ENCODE measurements at places on chromosomes 2 and 18.

- DNase-seq, result peak; percentile 85
Observed at GRCh38 chr2:219218732-219219701, at the start of gene ABCB6. ABCB6 (minus strand) TSS chr2:219218958; CDS start chr2:219218673, 285 bp downstream.

DNA sequence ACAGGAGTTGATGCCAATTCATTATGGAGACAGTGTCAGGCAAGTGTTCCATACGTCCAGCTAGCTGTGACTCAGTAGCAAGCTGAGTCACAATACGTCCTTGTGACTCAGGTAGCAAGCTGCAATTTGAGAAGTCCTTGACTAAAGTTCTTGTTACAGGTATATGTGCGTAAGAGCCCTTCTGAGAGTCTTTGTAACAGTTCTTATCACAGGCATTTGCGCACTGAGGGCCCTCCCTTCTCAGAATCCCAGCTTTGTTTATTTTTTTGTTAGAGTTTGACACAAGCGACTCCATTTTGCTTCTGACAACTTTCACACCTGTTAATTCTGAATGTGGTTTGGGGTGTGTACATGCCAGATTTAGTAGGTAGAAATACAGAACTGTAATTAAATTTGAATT, 20.1 kb upstream of the ACMSD start:
- DNase-seq, result no peak

GRCh38 chr2:240250985-240251847, 110.8 kb upstream of the OTOS start:
- DNase-seq, result no peak

- no peak for DNase-seq
Observed at GRCh38 chr2:68157002-68157401, 686 bp upstream of the PNO1 start.

DNA sequence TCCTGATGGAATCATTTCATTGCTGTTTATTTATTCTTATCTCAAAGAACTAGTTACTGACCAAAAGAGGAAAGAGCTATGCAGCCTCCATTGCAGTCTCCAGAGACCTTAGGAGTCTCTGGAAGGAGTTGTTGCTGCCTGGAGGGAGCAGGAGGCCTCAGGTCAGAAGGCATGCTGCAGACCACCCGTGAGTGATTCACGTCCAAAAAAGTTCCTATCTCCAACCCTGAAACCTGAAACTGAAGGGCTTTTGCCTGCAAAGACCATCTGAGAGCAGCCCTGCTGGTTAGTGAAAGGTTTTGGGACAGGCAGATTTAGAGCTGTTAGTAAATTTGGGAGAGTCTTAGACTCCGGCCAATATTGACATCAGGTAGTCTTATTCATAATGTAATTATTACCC, 29.1 kb downstream of the SLC25A52 start:
- DNase-seq, result no peak

GRCh38 chr2:144323946-144324345, 196.0 kb downstream of the ZEB2 start:
- DNase-seq, result no peak

DNA sequence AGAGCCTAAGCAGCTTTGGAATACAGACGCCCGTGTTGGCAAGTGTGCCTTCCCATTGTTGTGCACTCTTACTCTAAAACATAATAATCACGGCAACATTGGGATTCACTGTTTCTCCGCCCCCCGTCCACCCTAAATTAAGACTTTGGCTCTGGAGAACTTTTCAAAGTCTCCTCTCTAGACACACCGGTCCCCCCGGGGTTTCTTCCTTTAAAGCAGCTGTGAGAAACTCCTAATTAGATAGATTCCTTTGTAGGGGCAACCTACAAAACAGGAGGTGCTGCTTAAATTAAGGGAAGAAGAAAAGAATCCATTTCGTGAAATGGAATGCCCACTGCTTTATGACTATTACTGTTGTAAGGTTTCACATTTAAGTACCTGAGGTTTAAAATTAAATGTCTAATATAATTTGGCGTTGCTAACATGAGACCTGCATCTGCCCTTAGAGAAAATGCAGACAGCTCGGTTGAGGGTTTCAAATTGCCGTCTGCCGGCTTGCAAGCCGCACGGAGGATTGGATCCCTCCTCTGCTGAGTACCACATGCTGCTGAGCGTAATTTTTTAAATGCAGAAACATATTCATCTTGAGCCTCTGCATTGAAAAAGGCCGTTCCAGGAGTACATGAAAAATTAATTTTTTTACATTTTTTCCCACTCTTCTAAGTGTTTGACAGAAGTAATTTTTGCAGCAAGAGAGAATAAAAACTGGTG, 233.3 kb downstream of the GBX2 start:
- no peak for DNase-seq

GRCh38 chr18:22324191-22325131, 93.3 kb downstream of the CTAGE1 start:
- DNase-seq, result no peak

DNA sequence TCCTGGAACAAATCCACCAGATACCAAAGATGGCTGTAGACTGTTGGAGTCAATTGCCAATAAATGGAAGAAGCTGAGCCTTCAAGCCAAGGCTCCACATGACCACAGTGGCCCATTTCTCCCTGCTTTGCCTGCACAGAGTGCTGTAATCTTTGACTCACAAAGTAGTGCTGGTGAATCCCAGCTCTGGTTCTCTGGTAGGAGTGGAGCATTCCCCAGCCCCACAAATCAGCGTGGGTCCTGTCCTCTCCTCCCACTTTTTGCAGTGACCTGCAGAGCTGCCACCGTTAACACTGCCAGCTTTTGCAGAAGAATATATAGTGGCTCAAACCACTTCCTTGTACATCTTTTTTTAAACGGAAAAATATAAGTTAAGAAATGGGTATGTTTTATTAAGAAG, 93.9 kb downstream of the MGAT5 start:
- DNase-seq, result no peak

DNA sequence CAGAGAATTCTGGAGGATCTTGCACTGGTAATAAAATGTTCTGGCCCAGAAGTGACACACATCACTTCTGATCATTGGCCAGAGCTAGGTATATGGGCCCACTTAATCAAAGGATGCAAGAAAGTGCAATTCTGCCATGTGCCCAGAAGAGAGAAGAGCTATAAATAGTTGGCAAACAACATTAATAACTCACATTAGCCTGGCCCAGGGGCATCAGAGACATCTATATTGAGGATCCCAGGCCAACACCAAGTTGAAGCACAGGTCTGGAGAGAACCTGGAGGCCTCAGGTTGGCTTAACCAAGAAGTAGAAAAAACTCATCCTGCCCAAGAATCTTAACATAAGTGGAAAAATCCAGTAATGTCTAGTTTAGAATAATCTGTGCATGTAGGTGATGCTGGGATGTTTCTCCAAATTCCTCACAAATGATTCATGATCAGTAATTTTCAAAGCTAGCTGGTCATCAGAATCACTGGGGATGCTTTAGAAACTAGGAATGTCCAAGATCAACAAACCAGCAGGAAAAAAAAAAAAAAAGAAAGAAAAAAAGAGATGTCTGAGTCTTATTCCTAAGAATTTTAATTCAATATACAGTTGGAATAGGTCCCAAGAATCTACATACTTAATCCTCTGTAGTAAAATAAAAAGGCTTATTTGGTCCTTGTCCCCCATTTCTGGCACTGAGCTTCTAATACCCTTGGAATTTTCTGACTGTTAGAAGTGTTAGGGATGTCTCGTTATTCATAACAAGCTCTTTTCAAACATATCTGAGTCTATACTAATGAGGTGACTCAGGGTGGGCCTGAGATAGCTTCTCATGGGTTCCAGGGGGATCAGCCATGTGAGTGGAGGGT, 35.0 kb upstream of the EVA1A start:
- no peak for DNase-seq

DNA sequence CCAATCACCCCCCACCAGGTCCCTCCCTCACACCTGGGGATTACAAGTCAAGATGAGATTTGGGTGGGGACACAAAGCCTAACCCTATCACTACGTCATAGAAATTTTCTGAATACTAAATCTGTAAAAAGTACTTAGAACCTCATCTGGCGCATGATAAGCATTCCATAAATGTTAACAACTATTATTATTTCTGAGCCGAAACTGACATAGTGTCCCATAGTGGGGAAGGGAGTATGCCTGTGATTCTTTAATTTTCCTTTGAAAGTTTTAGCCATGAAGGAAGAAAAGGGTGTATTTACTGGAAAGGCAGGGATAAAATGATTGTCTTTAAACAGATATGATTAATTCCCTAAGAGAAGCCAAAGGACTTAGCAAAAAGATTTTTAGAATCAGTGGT, 71.4 kb downstream of the FHOD3 start:
- no peak for DNase-seq

DNA sequence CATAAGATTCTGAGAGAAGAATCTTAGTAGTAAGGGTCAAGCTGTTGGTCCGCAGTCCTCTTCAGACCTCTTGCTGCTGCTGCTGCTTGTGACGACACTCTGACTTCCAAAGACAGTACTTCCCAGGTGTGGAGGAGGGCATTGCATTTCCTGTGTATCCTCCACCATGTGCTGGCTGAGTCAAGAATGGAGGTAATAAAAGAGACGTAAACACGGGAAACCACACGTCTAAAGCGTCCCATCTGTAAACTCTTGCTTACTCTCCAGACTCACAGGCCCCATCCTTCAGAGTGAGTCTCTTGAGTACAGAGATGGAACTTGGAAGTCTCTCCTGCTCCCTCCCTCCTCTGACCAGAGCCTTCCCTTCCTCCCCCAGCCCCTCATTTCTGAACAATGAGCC, 25.6 kb downstream of the KLHL29 start:
- DNase-seq, result no peak

DNA sequence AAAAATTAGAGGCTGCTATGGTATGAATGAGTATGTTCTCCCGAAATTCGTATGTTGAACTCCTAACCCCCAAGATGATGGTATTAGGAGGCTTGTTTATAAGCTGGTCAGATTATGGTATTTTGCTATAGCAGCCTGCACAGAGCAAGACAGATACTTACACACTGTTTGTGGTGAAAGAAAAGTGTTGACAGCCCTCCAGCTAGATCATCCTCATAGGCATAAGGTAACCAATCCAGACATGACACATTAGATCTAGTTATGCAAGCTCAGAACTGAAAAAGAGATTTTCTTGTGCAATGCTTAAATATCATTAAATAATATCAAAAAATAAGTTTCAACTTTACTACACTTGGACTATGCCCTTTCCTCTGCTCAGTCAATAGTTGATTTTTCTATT, 107.1 kb downstream of the ABCA12 start:
- DNase-seq, result no peak

DNA sequence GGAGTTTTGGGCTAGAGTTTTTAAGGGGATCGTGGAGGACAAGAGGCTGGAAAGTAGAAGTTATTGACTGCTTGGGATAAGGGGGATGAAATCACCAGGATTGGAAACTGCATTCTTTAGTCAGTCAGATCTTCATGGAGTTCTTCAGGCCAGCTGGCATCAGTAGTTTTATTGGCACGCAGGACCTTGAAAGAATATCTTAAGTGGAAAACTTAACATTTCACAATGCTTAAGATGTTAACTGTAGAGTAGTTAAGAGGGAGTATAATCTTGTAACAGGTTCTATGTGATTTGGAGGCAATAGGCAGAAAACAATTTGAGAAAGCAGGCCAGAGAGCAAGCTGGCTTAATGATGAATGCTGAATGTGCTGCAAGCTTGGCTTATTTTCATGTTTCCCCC, 300.4 kb upstream of the KCNH7 start:
- DNase-seq, result no peak
